ENCODE measurements at places on chromosomes 11 and 22.

DNA sequence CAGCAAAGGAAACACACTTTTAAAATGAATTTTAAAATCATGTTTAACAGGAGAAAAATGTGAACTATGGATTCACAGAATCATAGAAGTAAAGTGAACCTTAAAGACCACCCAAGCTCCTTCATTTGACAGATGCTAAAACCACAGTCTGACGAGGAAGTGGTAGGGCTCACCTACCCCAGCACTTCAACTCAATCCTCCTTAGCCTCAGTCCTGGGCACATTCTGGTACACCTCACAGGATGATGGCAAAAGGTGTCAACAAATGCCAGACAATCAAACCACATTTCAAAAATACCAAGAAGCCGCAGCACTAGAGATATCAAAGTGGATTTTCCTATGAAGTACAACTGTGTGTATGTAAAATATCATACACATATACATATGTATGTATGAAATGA lies 43.1 kb downstream of the PITPNB start:
- peak; percentile 45 for DNase-seq

- DNase-seq, result no peak
Observed at GRCh38 chr11:1234054-1234720, 11.3 kb downstream of the MUC5B start.

- no peak for DNase-seq
Observed at GRCh38 chr11:12330485-12331231, 46.7 kb upstream of the PARVA start.

- peak; percentile 58 for DNase-seq
Observed at GRCh38 chr22:36486619-36487384, 5.4 kb upstream of the TXN2 start.

DNA sequence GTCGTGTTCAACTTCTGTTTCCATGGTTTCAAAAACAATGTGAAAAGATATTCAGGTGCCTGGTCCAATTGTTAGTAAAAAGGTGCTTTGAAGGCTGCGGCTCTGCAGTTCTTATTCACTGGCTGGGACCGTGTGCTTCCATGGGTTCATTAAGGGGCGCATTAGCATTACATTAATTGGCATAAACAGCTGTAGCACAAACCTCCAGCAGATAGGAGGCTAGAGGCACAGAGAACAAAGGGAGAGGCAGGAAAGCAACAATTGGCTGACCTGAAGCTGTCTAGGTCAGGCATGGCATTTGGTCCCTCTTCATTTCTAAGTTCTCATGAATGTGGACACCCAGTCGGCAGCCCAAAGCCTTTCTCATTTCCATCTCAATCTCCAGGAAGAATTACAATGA lies 16.6 kb downstream of the PAK1 start:
- DNase-seq, result no peak

GRCh38 chr11:68601147-68601546 lies 83.2 kb upstream of the GAL start:
- DNase-seq, result no peak

- DNase-seq, result no peak
Observed at GRCh38 chr11:111930472-111930871, 6.7 kb upstream of the DIXDC1 start.

Data from CD4-positive, alpha-beta T cell treated with Interleukin-4 for 4 hours (primary cell).